ENCODE measurements at places on chromosomes 3 and 15. TPM values are rescaled to one million over a fixed set of nuclear protein-coding genes. Genes with fewer than 3 reads are reported as not detected.

The PODXL2 gene
- 1.9 TPM for total RNA-seq

The BSN gene
- total RNA-seq: 0.06 TPM

The TIMP4 gene
- 0.92 TPM for total RNA-seq

The CFAP100 gene
- not detected for total RNA-seq

The CISH gene
- total RNA-seq: 0.53 TPM

The GCSAM gene
- not detected for total RNA-seq

The ADGRG7 gene
- 52.7 TPM for total RNA-seq

The IGDCC3 gene
- total RNA-seq: not detected

The ERC2 gene
- total RNA-seq: 0.53 TPM

The ZNF80 gene
- total RNA-seq: not detected

The PLIN1 gene
- total RNA-seq: 0.26 TPM

All from aortic smooth muscle cell (primary cell).